ENCODE measurements at places on chromosomes 6 and 20. TPM values are rescaled to one million over a fixed set of nuclear protein-coding genes. Genes with fewer than 3 reads are reported as not detected.

GUCA1A gene
- not detected for total RNA-seq

ERMARD gene
- 16.8 TPM for total RNA-seq

PHACTR3 gene
- not detected for total RNA-seq

FAM83B gene
- total RNA-seq: not detected

CLPSL2 gene
- not detected for total RNA-seq

MYH7B gene
- 0.05 TPM for total RNA-seq

- DNase-seq: no peak
These were observed 9.8 kb upstream of the TOX2 start for GRCh38 chr20:43904827-43905177.

GRCh38 chr6:170128346-170128745 lies 162.5 kb downstream of the DLL1 start:
- DNase-seq: no peak

DNA sequence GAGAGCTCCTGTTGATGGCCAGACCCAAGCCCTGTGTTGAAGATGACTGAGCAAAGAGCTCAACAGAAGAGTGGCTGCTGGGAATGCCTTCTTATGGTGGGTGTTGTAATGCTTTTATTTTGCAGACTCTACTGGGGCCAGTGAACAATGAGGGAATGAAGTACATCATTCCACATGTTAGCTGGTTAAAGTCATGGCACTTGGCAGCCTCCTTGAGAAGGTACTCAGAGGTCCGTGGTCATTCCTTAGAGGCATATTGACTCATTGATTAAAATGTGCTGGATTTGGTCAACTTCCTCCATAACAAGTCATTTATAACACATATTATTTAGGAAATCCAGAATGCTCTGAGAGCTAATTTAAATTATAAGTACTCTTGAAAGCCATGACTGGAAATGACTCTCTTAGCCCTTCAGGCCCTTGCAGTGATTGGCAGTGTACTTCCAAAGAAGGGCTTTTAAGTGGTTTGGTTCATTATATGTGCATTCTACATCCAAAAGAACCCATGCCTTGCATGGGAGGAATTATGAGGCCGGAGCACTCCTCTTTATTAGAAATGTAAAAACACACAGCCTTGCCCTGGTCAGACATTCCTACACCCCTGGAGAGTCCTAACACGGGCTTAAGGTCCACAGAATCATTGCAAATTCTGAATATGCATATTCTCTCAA lies 976.9 kb downstream of the KIF16B start:
- DNase-seq: no peak

DNA sequence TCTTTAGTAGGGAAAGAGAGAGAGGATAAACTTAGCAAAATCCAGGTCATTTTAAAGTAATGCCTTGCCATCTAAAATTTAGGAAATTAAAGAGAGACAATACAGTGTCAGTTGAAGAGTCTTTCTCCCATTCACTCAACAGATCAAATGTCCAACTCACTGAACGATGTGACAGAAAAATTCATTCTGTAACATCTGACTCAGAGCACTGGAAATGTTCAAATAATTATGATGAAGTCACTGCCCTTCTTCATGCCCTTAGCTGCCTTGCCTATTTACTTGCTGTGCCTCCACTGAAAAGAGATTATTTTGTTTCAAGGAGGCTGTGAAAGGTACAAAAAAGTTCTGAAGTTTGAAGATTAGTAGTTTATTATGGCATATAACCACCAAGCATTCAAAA lies 434.8 kb downstream of the ADGRB3 start:
- no peak for DNase-seq

DNA sequence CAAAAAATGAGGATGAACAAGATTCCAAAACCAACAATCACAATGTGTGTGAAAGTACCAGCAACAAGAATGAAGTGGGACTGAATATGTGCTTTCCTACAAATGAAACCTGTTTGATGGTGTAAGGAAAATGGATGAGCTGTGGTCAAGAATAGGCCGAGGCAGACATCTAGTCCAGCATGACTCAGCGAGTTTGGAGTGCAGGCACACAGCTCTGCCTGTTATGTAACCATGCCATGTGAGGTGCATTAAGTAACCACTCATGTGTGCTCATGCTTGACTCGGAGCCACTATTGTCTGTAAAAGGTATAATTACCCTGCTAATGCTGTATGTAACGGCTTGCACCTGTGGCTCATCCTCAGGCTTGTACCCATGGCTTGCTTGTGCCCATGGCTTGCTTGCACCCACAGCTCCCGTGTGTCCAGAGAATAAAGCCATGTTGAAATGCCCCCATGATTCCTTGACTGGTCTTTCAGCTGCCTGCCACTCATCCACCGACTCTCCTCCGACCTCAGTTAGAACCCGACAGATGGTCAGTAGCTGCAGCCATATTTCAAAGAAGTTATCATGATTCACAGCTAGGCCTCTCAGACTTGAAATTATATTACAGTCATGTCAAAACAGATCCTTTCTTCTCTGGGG lies 98.7 kb downstream of the BACH2 start:
- no peak for DNase-seq

- DNase-seq: no peak
These were observed 80.7 kb downstream of the FOXF2 start for GRCh38 chr6:1470040-1470439.

GRCh38 chr6:28225056-28225834 lies at the start of gene ZSCAN9:
ZSCAN9 (plus strand) TSS chr6:28225275; CDS start chr6:28227085, 1,810 bp downstream.
- peak; percentile 59 for DNase-seq

- no peak for DNase-seq
These were observed 1357.8 kb upstream of the ADGRB3 start for GRCh38 chr6:67277312-67277711.

Data from NCI-H460 (cell line).